Fibroblast of lung (primary cell): ENCODE measurements at places on chromosomes 7 and 10.

DNA sequence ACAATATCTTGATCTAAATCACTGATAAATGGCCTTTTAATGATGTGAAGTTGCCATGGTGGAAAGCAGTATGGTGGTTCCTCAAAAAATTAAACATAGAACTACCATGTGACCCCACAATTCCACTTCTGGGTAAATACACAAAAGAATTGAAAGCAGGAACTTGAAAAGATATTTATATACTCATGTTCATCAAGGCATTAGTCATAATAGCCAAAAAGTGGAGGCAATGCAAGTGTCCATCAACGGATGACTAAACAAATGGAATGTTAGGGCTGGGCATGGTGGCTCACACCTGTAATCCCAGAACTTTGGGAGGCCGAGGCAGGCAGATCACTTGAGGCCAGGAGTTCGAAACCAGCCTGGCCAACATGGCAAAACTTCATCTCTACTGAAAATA, 2.0 kb upstream of the DNAJC12 start:
- no peak for DNase-seq

DNA sequence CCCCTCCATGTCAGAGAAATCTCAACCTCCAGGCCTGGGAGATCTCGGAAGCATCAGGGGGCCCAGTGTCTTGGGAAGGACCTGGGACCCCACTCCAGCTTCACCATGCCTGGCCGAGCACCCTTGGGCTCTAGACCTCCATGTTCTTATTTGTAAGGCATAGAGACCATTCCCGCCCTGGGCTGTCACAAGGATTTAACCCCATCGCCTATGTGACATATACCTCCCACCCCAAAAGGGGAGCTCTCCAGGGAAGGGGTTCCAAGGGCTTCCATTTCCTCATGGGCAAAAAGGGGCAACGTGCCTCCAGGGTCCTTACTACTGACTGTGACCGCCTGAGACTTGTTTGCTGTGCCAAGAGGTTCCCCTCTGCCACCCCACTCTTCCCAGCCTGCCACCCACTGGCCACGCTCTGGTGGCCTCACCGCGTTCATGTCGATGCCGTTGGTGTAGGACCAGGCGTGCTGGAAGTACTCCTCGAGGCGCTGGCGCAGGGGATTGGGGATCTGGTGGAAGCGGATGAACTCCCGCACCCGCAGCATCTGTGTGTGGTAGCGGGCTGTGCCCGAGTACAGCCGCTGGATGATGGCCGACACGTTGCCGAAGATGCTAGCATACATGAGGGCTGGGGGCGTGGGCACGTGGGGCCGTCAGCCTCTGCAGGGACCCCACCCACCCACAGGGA, 27.5 kb downstream of the KCNH2 start:
- no peak for DNase-seq

- peak; percentile 96 for DNase-seq
Measured at GRCh38 chr10:119725828-119726675, at the start of gene INPP5F. Gene INPP5F, plus strand, starts transcription at chr10:119726050. Its CDS starts 213 bp downstream, at chr10:119726263.

GRCh38 chr10:97737770-97738265, 890 bp downstream of the ZFYVE27 start:
- DNase-seq = no peak

GRCh38 chr7:150307904-150308303, 15.3 kb upstream of the LRRC61 start:
- no peak for DNase-seq
